Naive thymus-derived CD4-positive, alpha-beta T cell (primary cell): ENCODE measurements at places on chromosomes 6 and 20. TPM values are rescaled to one million over a fixed set of nuclear protein-coding genes. Genes with fewer than 3 reads are reported as not detected.

- H3K27ac ChIP-seq: no peak overlapping the region
- H3K4me3 ChIP-seq: no peak overlapping the region
- no peak for DNase-seq
- H3K4me1 ChIP-seq: no peaks in the 10 kb centered on the region
- no peaks in the 10 kb centered on the region for H3K36me3 ChIP-seq
Measured at GRCh38 chr20:4728120-4728760, 6.5 kb downstream of the PRND start.

CST4 gene
- not detected for total RNA-seq

PXDC1 gene
- 0.68 TPM for total RNA-seq

RBBP8NL gene
- total RNA-seq: not detected in 2 replicates

GRCh38 chr6:149015535-149016525 is 269.0 kb downstream of the UST start:
- H3K4me3 ChIP-seq: no peak overlapping the region
- DNase-seq: no peak
- H3K27me3 ChIP-seq: no peaks in the 10 kb centered on the region
- H3K27ac ChIP-seq: no peak overlapping the region
- no peaks in the 10 kb centered on the region for H3K4me1 ChIP-seq

DNA sequence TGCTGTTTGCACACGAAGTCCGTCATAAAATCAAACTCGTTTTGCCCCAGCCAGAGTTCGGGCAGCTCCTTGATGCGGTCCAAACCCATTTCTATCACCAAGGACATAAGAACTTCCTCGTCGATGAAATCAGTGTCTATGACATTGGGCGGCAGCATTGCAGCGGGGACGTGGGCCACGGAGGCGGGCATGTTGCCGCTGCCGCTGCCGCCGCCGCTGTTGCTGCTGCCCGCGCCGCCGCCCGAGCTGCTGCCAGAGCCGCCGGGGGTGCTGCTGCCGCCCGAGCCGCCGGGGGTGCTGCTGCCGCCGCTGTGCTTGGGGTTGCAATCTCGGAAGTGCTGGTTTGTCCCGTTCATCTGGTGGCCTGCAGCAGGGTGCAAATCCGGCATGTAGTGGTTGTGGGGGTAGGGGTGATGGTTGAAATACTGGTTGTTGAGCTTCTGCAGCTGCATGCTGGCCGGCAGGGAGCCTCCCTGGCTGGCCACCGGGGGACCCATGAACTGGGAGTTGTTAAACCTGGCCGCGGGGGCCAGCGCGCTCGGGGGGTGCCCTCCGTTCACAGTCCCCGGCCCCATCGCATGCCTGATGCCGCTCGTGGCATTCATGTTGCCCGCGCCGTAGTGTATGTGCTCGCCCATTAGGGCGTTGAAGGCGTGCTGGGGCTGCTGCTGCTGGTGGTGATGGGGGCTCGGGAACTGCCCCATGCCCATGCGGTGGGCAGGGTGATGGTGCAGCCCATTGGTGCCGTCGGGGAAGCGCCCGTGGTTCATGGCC is 1.1 kb downstream of the CITED2 start:
- peak overlapping the region; percentile 82 for H3K27ac ChIP-seq
- no peaks in the 10 kb centered on the region for H3K36me3 ChIP-seq
- no peaks in the 10 kb centered on the region for H3K27me3 ChIP-seq
- peak; percentile 84 for DNase-seq
- H3K4me3 ChIP-seq: peak overlapping the region; percentile 71

DNA sequence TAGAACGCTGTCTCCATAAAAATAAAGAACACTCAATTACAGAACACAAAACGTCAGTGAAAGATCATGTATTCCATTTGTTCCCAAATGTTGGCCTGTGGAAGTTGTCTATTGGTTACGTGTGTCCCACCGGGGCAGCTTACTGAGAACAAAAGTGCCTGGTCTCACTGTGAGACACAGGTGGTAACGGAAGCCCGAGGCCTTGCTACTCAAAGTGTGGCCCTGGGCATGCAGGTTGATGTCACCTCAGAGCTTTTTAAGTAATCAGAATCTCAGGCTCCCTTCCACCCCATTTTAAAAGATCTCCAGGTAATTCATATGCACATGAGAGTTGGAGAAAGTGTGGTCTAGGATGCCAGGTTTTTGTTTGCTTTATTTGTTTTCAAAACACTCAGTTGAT is 422.5 kb upstream of the OPRM1 start:
- no peak for DNase-seq
- H3K36me3 ChIP-seq: no peaks in the 10 kb centered on the region

- no peak overlapping the region for H3K4me3 ChIP-seq
- H3K36me3 ChIP-seq: no peaks in the 10 kb centered on the region
- H3K4me1 ChIP-seq: no peaks in the 10 kb centered on the region
- no peak overlapping the region for H3K27ac ChIP-seq
- no peak for DNase-seq
- no peaks in the 10 kb centered on the region for H3K27me3 ChIP-seq
Measured at GRCh38 chr6:20921578-20921977, 387.3 kb downstream of the CDKAL1 start.

GRCh38 chr6:52543262-52543661 is 33.6 kb downstream of the TRAM2 start:
- H3K36me3 ChIP-seq: no peaks in the 10 kb centered on the region
- no peak overlapping the region for H3K4me3 ChIP-seq
- no peaks in the 10 kb centered on the region for H3K27me3 ChIP-seq
- no peak overlapping the region for H3K27ac ChIP-seq
- no peak for DNase-seq
- peaks cover 5% of the 10 kb centered on the region for H3K4me1 ChIP-seq

ABHD16B gene
- total RNA-seq: not detected

- H3K4me3 ChIP-seq: no peak overlapping the region
- no peaks in the 10 kb centered on the region for H3K27me3 ChIP-seq
- H3K27ac ChIP-seq: no peak overlapping the region
- DNase-seq: no peak
Measured at GRCh38 chr6:167046861-167047495, 47.8 kb downstream of the CEP43 start.

DNA sequence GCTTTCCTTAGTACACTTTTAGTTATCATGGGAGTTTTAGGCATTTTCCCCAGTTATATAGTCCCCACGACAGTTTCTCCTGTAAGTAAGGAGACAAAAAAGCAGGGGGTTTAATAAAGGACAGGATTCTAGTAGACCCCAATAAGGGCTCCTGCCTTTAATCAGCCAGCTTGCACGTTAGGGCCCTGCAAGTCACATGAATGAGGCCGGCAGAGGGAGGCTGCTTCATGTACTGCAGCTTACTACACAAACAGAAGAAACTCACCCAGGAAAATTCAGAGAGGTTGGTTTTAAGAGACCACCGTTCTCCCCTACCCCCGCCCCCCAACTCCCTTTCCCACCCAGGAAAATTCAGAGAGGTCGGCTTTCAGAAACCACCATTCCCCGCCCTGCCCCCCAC is 229.7 kb upstream of the MOCS1 start:
- H3K27ac ChIP-seq: no peak overlapping the region
- H3K4me1 ChIP-seq: no peaks in the 10 kb centered on the region
- H3K36me3 ChIP-seq: no peaks in the 10 kb centered on the region
- H3K27me3 ChIP-seq: no peaks in the 10 kb centered on the region

DNA sequence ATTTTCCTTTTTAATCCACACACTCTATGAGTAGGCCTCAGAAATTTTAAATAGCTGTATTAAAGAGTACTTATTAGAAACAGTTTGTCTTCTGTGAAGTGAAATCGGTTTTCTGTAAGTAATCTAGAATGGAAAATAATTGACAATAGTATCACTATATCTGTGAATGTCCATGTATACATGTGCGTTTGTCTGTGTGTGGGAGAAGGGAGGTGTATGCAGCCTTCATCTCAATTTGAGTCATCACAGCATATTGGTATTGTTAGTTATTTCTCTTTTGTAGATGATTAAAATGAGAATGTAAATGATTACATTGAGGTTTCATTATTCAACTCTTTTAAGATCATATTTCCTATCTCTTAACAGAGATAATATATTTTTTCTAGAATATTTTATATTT is 206.0 kb downstream of the EYS start:
- no peak for DNase-seq
- no peaks in the 10 kb centered on the region for H3K27me3 ChIP-seq
- H3K36me3 ChIP-seq: no peaks in the 10 kb centered on the region
- H3K4me3 ChIP-seq: no peak overlapping the region

- H3K27ac ChIP-seq: no peak overlapping the region
- no peak overlapping the region for H3K4me3 ChIP-seq
- no peak for DNase-seq
- no peaks in the 10 kb centered on the region for H3K4me1 ChIP-seq
- no peaks in the 10 kb centered on the region for H3K36me3 ChIP-seq
- no peaks in the 10 kb centered on the region for H3K27me3 ChIP-seq
Measured at GRCh38 chr6:46220352-46221221, 49.8 kb upstream of the ENPP5 start.

SAMD5 gene
- not detected for total RNA-seq

- no peak for DNase-seq
- H3K4me3 ChIP-seq: no peak overlapping the region
- H3K4me1 ChIP-seq: no peaks in the 10 kb centered on the region
- no peaks in the 10 kb centered on the region for H3K27me3 ChIP-seq
Measured at GRCh38 chr6:7882505-7883257, 27.9 kb downstream of the TXNDC5 start.

PPP1R3G gene
- total RNA-seq: 0.07 TPM in 1 of 2 replicates, not detected in the other

- no peaks in the 10 kb centered on the region for H3K27me3 ChIP-seq
- DNase-seq: no peak
- no peaks in the 10 kb centered on the region for H3K4me1 ChIP-seq
- no peak overlapping the region for H3K27ac ChIP-seq
- no peaks in the 10 kb centered on the region for H3K36me3 ChIP-seq
- H3K4me3 ChIP-seq: no peak overlapping the region
Measured at GRCh38 chr20:4894981-4895381, 106.3 kb downstream of the SLC23A2 start.

DNA sequence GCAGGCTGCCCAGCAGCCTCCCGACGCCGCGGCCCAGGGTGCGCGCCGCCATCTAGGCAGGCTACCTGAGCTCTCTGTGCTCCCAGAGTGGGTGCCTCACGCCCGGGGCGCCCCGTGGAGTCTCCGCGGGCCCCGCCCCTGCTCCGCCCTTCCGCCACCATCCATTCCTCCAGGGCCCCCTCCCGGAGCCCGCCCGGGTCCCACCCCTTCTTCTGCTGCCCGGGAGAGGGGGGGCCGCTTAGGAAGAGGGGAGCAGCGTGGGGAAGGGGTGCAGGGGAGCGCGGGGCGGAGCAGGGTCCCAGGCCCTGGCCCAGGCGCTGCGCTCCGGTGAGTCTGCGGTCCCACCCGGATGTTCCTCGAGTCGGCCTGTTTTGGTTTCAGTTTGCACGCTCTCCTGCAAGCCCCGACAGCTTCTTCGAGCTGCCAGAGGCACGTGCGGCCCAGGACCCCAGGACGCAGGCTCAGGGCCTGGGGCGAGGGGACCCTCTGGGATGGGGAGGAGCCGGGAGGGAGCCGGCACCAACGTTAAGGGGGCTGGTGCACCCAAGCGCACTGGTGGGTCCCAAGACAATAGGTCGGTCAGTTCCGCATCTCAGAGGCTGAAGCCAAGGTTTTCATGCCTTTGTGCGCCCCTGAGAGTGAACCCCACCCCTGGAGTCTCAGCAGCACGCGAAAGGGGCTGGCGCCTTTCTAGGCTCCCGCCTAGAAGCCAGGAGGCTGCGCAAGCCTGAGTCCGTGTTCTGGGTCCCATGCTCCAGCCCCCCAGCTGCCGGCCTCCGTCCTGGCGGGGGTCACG is at the start of gene ACSS1:
ACSS1 (minus strand) TSS at position 89 of the 796 bp plus-strand sequence; CDS start at position 52, 37 bp downstream.
- peak within 1 kb of the TSS; percentile 86 for H3K4me3 ChIP-seq
- H3K27ac ChIP-seq: peak within 1 kb of the TSS; percentile 87
- H3K4me1 ChIP-seq: peaks cover 44% of the 10 kb centered on the region

- no peaks in the 10 kb centered on the region for H3K36me3 ChIP-seq
- DNase-seq: no peak
- H3K27ac ChIP-seq: no peak overlapping the region
- no peaks in the 10 kb centered on the region for H3K4me1 ChIP-seq
- H3K27me3 ChIP-seq: no peaks in the 10 kb centered on the region
- no peak overlapping the region for H3K4me3 ChIP-seq
Measured at GRCh38 chr6:15076565-15076964, 169.3 kb upstream of the JARID2 start.

DNA sequence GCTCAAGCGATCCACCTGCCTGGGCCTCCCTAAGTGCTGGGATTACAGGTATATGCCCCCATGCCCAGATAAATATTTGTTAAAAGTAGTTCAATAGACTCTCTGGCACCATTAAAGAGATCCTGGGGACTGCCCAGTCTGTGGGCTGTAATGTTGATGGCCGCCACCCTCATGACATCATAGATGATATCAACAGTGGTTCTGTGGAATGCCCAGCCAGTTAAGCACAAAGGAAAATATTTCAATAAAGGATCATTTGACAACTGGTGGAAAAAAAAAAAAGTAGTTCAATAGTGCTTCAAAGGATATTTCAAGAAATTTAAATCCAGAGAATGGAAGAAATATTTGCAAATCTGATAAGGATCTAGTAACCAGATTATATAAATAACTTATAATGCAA is 1.5 kb upstream of the CRIP3 start:
- no peak overlapping the region for H3K4me3 ChIP-seq
- no peak for DNase-seq
- no peaks in the 10 kb centered on the region for H3K36me3 ChIP-seq
- H3K27me3 ChIP-seq: no peaks in the 10 kb centered on the region
- peaks cover 11% of the 10 kb centered on the region for H3K4me1 ChIP-seq

DNA sequence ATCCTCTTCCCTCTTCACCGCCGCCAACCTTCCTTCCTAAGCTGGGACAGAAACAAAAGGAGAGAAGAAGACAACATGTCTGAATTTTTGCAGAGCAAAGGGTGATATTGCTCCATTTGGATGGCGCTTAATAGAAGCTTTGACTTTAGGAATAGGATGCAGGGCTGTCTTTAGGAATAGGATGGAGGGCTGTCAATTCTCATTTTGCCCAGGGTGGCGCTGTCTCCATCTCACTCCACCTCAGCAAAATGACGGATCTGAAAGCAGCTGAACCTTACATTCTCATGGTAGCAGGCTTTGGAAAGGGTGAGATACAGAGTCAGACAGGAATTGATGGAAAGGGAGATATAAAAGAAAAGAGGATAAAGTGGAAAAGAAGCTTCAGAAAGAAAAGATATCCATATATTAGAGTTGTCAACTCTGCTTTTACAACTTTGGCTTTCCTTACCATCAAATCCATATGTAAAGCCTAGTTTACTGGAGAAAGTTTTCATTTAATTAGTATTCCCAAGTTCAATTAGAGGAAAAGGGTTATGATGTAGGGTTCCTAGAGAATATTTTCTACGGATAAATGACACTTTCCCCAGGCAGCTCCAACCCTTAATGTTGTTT is 2.4 kb downstream of the MTCL3 start:
- peaks cover 17% of the 10 kb centered on the region for H3K4me1 ChIP-seq
- no peaks in the 10 kb centered on the region for H3K36me3 ChIP-seq
- peak; percentile 34 for DNase-seq
- H3K4me3 ChIP-seq: peak overlapping the region; percentile 58

DNA sequence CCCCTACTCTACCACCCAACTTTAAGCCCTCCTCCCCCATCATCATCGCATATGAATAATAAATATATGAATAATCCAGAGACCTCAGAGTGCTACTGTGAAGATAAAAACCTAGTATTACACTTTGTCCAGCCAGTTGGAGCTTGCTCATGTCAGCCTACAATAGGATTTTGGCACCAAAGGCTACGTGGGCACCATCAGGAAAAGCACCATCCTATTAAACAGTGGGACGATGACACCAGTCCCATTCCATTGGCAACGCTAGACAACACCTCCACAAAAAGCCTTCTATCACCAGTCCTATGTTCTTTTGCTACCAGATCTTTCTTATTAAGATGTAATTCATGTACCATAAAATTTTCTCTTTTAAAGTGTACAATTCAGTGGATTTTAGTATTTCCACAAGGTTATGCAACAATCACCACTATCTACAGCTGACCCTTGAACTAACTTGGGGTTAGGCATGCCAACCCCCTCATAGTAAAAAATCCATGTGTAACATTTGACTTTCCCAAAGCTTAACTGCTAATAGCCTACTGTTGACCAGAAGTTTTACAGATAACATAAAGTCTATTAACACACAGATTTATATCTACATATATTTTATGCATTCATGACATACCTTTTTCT is 41.1 kb downstream of the CNKSR3 start:
- no peak overlapping the region for H3K4me3 ChIP-seq
- H3K27me3 ChIP-seq: no peaks in the 10 kb centered on the region
- no peaks in the 10 kb centered on the region for H3K4me1 ChIP-seq
- no peak overlapping the region for H3K27ac ChIP-seq
